ENCODE measurements at places on chromosomes 5 and 9.

DNA sequence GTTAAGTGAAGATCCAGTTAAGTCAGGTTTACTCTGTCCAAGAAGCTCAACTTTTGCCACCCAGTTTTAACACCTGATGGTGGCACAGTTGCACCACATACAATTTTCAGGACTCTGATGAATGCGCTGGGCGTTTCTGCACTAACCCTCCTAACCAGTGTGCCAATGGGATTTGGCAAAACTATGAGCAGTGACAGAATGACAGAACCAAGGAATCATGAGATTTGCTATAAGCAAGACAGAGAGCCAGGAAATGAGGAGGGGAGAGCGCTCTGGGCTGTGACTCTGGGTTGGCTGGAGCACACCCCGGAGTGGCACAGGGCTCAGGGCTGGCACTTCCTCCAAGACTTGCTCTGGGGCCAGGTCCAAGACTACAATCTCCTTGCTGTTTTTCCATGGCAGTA, 84.1 kb downstream of the SH3PXD2B start:
- no peak for DNase-seq

DNA sequence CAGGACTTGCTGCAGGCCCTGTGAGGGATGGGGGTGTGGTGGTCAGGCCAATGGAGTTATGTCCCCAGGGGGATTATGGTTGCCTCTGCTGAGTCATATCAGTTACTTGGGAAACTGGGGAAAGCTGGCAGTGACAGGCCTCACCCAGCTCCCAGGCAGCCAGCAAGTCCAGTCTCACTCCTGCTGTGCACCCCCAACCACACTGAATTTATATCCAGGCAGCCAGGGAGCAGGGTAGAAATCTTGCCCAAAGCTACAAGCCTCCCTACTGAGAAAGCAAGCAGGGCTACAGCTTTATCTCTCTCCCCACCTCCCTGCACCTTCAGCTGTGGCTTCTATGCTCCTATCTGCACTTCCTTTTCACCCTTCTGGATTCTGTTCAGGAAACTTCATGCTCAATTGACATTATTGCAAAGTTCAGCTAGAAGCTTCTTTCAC, 2076.0 kb upstream of the CDH9 start:
- no peak for DNase-seq

DNA sequence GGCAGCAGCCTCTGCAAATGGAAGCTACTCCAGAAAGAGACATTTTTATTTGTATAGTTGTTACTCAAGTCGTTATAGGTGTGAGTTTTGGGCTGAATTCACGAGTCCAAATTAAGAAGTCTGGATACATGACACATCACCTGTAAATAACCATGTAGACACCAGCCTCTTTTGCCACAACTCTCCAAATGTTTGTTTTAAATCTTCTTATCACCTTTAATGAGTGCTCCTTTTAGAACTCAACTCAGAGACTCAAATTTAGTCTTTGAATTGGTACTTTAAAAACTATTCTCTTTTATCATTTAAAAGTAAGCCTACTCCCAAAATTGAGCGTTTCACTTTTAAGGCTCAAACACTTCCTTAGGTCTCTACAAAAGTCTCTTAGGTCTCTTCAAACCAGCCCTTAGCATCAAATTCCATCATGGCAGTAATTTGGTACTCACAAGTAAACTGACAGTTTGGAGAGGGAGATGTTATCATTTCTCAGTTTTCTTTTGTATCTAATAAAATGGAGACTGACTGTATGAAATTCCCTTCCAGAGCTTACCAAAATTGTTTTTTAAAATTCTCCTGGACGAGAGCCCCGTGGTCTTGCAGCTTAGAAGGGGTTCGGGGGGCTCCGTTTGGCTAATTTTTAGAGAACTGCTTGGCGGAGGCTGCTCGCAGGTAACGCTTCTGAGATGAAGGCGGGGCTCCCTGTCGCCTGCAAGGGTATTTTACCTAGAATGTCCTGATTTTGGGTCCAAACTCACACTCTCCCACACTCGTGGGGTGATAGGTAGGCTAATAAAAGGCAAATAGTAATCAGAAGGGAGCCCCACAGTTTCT, 194.6 kb downstream of the MEF2C start:
- DNase-seq = no peak

- DNase-seq = no peak
Measured at GRCh38 chr9:96057155-96057554, 181.7 kb downstream of the ERCC6L2 start.

- no peak for DNase-seq
Measured at GRCh38 chr5:41754857-41755256, 115.4 kb downstream of the OXCT1 start.

- no peak for DNase-seq
Measured at GRCh38 chr9:69593301-69593700, 78.9 kb downstream of the APBA1 start.

- peak; percentile 27 for DNase-seq
Measured at GRCh38 chr5:158174918-158175851, 316.2 kb upstream of the CLINT1 start.

DNA sequence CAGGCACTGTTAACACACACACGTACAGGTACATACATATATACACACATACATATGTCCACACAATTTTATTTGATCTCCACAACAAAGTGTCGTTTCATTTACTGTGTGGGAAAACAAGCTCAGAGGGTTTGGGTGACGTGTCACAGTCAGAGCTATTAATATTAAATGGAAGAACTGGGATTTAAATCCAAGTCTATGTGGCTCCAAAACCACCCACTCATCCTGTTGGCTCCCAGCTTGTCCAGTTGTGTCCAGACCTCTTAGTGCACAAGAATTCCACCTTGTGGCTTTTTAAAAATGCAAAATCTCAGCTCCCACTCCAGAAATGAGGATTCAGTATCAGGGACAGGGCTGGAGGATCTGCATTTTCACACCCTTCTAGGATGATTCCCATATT, 52.3 kb upstream of the PTPDC1 start:
- DNase-seq = no peak

- DNase-seq = no peak
Measured at GRCh38 chr5:30928956-30929355, 264.5 kb upstream of the CDH6 start.

GRCh38 chr9:13088720-13089427, 190.6 kb downstream of the MPDZ start:
- DNase-seq = no peak

- no peak for DNase-seq
Measured at GRCh38 chr5:173973616-173973969, 15.4 kb upstream of the C5orf47 start.

- no peak for DNase-seq
Measured at GRCh38 chr9:33468797-33469621, 4.7 kb downstream of the NOL6 start.

DNA sequence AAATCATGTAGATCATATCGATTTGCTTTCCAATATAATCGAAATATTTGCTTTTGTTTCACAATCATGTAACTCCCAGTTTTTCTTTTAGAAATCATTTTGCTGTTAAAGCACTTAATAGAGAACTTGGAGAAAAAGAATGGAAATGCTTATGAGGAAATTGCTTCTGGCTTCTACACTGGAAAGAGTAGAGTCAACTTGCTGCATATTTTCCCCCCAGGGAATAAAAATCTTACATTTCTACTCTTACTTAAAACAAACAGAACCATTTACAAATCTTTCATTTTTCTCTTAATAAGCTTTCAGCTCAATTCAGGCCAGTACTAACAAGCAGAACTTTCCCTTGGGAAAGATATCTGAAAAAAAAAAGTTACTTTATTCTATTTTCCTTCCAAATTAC, 312.0 kb downstream of the CHSY3 start:
- DNase-seq = no peak

GRCh38 chr5:174693697-174694385, 30.5 kb upstream of the MSX2 start:
- no peak for DNase-seq

- no peak for DNase-seq
Measured at GRCh38 chr5:171261361-171261760, 47.7 kb upstream of the TLX3 start.

DNA sequence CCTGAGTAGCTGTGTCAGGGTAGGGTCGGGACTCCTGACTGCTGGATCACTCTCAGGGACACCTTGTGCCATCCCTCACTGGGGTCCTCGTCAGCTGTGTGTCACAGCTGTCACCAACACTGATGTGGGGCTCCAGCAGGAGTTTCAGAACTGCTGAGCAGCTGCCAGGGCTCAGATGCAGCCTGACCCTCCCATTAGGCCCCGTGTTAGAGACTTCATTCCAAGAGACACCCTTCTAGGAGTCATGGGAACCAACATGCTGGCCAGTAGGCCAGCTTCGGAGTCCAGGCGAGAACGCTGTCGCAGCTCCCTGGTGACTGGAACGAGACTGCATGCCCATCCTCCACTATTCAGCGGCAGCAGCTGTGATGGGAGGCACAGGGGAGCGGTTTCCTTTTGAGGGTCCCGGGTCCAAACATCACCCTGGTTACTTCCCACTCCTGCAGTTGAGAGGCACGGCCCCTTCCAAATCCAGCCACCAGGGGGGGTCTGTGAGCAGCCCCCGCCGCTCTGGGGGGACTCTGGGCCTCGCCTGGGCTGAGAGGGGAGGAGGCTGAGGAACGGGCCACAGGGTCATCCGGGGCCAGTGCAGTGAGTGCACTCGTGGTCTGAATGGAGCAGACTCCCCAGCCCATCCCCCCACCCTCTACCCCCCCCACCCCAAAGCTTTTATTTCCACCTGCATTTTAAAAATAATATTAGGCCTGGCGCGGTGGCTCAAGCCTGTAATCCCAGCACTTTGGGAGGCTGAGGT, 12.6 kb upstream of the TCF7 start:
- DNase-seq = peak; percentile 69

DNA sequence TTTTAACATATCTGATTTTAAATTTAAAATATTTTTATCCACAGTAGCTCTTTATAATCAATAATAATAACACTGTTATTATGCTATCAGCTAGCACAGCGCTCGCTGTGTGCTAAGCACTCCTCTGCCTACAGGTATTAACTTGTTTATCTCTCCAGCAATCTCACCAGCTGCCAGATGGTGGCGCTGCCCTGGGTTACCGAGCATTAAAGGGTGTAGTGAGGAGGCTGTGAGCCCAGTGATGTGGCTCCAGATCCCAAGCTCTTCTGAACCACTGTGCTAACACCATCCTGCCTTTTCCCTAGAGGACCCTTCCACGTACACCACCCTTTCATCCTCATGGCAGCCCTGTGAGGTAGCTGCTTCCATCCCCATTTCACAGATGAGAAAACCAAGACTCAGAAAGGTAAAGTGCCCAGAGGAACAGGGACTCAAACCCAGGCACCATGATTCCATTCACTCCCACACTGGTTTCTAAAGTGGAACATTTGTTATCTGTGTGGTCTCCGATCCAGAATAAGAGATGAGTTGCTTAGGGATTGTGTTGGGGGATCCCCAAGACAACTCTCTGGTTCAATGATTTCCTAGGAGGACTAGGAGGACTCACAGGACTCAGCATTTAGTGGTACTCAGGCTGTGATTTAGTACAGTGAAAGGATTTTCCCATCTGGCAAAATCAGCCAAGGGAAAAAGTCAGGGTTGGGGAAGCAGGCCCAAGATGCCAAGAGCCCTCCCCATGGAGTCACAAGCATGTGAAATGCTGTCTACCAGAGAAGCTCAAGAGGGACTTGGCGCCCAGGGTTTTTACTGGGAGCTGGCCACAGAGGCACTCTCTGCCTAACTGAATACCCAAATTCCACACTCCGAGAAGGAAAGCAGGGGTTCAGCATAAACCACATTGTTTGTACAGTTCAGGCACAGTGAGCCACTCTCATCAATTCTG, 7.0 kb downstream of the IGFBPL1 start:
- DNase-seq = no peak

GRCh38 chr5:31769530-31769929, 130.6 kb downstream of the PDZD2 start:
- no peak for DNase-seq

- no peak for DNase-seq
Measured at GRCh38 chr5:84372066-84372695, 12.5 kb downstream of the EDIL3 start.

DNA sequence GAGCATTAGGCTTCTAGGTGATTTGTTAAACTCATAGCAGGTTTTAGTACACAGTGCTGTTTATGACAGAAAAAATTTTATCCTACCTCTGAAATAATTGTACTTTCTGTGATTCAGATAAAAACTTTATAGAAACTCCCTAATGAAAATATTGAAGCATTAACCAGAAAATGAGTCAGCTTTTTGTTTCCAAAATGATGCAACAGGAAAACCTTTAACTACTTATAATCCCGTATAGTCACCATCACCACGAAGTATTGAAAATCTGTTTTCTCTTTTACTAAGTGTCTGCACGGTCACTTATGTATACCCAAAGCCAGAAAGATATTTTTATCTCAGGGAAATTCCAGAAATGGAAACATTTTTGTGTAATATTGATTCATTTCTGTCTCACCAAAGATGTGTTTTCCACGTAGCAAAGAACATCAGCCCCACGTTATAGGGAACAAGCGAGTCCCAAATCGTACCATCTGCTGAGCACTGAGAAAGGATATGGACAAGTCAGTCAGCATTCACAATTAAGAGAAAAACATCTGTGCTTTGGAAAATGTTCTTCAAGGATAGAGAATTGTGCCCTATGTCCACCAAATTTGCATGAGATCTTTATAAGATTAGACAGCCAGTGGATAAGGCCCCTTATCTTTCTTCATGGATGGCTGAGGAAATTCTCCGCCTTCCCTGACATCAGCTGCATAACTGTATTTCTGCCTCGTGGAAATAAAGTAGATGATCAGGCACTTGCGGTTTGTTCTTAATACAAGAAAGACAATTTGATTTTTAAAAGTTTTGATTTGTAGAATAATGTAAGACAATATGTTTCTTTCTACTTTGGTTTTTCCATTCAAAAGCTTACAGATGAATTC, 41.9 kb downstream of the TNFAIP8 start:
- no peak for DNase-seq

DNA sequence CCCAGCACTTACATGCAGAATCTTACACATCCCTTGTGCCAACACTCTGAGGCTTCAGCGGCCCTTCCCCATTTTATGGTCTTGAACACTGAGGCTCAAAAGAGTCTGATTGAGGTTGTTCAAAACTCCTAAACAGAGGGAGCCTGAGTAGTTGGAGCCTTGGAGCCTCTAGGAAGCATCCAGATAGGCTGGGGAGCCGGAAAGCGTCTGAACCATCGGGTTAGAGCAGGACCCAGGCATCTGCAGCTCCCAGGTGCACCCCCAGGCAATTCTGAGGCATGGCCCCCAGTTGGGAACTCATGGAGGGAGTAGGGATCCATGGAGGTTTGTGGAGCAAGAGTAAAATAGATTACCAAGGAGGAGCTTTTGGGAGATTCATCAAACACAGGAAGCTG, 3.8 kb downstream of the OLFML2A start:
- DNase-seq = no peak

- no peak for DNase-seq
Measured at GRCh38 chr9:137366445-137366810, 56.5 kb downstream of the EXD3 start.

Data from CD4-positive, alpha-beta T cell treated with Interleukin-6 at 100 ng/mL for 8 hours (primary cell).